ENCODE measurements at places on chromosomes 16 and 17.

DNA sequence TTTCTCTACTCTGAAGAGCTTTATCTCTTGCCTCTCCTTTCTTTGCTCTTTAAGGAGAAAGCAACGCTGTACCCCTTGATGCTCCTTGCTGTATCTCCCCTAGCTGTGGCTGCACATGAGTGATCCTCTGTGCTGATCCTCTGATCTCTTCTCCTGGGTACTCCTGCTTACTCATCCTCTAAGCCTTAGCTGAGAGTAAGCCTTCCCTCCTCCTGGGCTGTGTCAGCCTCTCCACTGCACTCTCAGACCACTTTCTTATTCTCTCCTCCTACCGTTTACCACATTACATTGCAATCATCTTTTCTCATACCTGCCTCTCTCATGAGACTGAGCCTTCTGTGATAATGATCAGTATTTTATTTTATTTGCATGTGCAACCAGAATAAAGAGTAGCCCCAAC lies 25.1 kb downstream of the SOX9 start:
- no peak for DNase-seq

DNA sequence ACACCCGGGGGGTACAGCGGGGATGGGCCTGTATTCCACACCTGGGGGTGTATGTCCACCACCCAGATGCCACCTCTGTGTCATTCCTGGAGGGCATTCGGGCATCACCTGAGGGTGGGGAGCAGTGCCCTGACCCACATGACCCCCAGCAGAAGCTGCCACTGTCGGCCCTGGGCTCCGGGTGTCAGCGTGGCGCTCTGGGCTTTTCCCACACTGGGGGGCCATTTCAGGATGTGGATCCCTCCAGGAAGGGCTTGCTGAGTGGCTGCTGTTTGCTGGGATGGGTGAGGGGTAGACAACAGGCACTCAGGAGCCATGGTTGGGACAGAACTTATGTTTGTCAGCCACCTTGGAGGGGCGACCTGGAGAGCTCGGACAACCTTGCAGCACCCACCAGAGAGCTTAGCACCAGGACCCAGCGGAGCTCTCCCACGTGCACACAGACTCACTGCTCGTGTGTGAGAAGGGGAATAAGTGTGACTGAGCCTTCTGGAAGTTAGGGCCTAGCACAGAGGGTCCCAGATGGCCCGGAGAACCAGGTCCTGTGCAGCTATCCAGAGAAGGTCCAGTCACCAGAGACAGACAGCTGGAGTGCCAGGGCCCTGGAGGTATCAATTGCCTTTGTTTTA lies 102.7 kb downstream of the METRNL start:
- DNase-seq, result no peak

DNA sequence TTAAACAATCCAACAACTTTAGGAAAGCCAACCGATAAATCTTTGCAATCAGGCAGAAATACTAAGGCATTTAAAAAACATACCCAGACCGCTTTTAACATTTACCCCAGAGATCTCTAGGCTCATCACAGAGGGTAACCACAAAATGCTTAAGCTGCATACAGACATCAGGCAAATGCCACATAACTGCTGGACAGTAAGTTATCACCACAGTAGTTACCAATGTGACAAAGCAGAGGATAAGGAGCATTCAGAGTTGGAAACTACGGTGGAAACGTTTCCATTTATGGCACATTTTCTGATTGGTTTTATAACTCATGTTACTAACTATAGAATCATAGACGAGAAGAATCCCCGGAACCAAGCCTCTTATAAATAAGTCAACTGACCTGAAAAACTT lies 77.5 kb downstream of the KANSL1 start:
- no peak for DNase-seq

DNA sequence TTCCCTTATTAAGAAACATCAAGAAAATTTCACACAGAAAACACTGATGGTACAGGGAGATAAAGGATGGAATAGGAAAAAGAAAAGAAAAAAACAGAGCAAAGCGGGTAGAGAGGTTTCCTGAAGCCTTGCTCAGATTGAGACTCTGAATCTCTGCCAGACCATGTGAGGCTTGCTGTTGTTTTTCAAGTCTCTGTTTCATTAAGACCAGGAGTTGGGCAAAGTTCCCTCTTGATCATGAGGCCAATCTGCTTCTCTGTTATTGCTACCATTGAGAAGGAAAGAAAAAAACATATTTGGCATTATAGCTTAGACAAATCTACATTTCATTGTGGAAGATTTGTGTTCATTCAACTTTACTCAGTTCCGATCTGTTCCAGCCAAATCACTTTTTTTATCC lies 201.6 kb upstream of the SOX9 start:
- DNase-seq, result no peak

DNA sequence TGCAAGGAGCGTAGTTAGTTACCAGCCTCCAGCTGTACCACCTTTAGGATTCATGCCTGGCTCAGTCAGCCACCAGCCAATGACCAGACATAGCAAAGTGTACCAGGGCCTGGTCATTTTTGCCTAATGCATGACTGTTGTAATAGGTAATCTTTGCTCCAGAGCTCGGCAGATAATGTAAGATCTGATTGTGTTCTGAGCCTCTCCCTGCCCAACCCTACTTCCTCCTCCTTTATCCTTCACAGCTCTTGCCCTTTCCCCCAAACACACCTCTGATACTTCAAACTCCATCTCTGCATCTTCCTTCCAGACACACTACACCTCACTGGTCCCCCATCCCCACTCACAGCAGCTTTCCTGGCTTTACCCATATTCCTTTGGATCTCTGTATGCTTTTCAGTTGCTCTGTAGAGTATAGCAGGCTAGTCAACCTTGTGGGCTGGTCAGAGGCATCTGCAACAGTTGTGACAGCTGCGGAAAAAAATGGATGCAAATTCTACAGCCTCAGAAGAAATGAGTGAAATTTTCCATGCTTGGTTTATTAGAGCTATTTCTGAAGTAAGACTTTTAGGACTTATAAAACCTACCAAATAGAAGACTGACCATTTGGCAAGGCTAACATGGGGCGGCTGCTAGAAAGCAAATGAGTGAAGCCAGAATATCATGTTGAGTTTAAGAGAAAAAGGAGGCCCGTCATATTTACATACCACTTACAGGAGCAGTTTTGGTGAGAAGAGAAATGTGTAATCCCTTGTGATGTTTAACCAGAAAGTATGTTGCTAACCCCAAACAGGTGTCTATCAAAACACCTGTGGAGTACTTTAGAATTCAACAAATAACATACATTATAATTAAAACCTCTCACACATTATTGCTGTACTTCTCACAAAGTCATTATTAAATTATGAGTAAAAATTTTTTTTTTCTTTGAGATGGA lies 19.9 kb upstream of the C16orf87 start:
- no peak for DNase-seq

DNA sequence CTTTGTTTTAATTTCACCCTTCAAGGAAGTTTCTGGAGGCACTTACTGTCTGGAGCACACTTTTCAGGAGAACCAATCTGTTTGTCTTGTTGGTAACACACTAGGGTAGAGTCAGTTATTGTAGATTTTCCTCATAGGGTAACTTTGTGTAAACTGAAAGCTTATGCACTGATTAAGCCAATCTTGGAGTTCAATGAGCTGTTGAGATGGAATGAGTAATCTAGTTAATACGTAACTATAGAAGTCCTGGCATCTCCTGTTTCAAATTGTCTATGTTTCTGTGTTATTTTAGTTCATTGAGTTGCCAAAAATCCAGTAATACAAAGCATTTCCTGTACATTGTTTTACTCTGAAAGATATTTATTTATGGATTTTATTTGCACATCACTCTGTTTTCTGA lies 111.6 kb upstream of the HAS3 start:
- DNase-seq, result no peak

GRCh38 chr16:16096121-16096857 lies 127.0 kb downstream of the ABCC6 start:
- DNase-seq, result no peak

- DNase-seq, result no peak
Observed at GRCh38 chr16:26988186-26988585, 78.5 kb upstream of the C16orf82 start.

DNA sequence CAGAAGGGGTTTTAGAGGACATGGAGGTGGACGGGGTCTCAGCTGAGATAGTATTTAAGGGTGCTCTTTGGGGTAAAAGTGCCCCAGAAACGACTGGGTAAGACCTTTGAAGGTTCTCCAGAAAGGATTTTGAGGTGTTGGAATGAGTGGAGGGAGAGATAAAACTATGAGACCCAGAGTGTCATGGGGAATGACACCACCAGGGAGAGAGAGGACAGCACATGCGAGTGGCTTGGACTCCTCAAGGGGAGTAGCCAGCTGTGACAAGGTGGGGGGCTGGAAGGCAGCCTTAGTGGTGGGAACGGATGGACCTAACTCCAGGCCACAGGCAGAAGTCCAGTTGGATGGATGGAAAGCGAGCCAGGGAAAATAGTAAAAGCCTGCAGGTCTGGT lies 19.2 kb upstream of the PITPNM3 start:
- DNase-seq, result no peak

DNA sequence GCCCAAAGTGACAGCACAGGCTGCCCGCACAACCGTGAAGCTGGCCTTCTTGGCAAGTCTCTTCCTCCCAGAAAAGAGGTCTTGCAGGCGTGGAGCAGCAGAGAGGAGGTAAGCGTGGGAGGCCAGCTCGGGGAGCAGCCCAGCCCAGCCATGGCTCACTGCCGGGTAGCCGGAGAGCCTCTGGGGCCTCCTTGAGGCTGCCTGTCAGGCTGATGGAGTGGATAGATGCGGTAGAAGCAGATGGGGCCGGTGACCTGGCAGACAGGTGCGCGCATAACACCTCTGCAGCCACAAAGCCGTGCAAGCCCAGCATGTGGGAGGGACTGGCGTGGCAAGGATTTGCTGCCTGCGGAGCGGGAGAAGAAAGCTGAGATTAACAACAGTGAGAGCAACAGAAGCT lies 17.1 kb upstream of the DOK4 start:
- no peak for DNase-seq

DNA sequence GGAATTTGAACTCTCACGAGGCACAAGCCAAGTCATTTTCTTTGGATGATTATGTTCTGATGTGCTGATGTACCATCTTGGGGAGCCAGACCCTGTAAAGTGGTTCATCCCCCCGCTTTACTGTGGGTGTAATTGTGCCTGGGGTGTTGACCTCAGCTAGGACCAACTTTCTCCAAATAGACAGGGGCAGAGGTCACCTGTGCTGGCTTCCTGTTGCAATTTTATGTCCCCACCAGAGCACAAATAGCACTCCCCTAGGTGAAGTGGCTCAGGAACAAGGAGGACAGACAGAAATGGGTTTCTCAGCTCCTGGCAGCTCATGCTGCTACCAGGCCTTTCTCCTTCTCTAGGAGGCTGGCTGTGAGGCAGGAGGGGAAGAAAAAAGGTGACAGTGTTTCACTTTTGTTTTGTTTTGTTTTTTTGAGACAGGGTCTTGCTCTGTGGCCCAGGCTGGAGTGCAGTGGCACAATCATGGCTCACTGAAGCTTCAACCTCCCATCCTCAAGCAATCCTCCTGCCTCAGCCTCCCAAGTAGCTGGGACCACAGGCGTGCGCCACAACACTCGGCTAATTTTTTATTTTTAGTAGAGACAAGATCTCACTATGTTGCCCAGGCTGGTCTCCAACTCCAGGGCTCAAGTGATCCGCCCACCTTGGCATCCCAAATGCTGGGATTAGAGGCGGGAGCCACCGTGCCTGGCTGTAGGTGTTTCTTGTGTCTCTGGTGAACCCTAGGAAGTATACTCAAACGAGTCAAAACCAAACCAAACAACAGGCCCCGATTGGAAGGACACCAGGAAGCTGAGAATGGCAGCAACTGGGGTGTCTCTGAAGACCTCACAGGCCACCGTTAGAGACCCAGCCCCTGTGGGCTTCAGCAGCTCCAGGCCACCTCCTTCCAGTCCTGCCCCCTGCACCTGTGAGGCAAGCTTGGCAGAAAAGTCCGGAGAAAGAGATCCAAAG lies 32.5 kb upstream of the WFIKKN2 start:
- DNase-seq, result no peak

DNA sequence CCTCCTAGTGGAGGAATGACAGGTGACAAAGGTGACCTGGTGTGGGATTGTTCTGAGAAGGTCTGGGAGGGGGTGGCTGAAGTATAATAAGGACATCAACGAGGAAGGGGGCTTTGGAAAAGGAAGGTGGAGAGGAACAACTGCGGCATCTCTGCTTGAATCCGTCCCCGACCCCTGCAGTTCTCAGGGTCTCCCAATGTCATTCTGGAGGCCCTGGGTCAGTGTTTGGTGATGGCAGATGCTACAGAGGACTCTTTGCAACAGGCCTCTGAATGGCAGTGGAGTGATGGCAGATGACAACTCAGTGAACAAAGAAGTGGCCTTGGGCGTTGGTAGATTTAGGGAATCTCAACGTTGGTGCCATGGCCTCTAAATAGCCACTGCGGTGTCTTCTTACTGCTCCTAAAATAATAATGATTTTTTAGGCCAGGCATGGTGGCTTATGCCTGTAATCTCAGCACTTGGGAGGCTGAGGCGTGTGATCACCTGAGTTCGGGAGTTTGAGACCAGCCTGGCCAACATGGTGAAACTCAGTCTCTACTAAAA lies 1.3 kb downstream of the ENGASE start:
- DNase-seq, result no peak

- no peak for DNase-seq
Observed at GRCh38 chr17:77581480-77581879, 377.0 kb upstream of the TNRC6C start.

GRCh38 chr16:12024429-12024828 lies 47.9 kb downstream of the SNX29 start:
- DNase-seq, result no peak

DNA sequence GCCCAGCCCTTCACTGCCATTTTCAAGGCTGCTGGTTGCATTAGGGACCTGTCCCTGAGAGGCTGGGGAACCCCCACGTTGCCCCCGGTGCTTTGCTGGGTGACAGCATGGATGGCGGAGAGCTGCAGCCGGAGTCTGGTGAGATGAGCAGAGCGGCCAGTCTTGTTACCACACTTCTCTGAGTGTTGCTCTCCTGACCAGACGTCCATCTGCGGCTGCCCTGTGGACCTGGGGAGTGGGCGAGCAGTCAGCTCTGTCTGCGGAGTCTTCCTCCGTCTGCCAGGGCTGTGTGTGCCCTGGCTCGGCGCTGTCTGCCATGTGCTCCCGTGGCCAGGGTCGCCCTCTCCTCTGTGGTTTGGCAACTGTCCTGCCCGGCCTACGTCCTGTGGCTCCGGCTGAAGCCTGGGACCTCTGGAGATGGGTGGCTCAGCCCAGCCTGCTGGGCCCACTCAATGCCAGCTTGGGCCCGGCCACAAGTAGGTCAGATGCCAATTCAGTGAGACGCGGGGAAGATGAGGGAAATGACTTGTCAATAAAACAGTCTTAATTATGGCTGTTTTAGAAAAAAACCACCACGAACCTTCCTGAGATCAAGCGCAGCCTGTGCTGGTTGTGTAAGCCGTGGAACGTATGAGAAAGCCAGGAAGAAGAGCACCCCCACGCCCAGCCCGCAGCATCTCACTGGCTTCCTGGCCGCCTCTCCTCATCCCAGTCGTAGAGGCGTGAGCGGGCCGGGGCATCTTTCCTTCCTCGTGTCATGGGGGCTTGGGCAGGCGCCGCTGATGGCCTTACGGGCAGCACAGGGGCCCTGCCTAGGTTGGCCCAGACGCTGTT lies 7.9 kb downstream of the KCTD5 start:
- DNase-seq, result peak; percentile 13

DNA sequence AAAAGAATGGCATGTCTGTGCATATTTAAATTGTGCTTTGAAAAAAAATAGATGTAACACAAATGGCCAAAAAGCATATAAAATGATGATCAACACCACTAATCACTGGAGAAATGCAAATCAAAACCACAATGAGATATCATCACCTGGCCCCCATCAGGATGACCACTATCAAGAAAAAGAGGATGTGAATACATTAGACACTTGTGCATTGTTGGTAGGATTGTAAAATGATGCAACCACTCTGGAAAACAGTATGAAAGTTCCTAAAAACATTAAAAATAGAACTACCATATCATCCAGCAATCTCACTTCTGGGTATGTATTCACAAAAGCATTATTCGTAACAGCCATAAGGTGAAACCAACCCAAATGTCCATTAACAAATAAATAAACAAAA lies 91.5 kb downstream of the SPAG9 start:
- no peak for DNase-seq

Measured in glutamatergic neuron (in vitro differentiated cells).